ENCODE measurements at places on chromosomes 4 and X.
A peak's percentile ranks its signal among the peaks of the same experiment; 100 is the strongest.

DNA sequence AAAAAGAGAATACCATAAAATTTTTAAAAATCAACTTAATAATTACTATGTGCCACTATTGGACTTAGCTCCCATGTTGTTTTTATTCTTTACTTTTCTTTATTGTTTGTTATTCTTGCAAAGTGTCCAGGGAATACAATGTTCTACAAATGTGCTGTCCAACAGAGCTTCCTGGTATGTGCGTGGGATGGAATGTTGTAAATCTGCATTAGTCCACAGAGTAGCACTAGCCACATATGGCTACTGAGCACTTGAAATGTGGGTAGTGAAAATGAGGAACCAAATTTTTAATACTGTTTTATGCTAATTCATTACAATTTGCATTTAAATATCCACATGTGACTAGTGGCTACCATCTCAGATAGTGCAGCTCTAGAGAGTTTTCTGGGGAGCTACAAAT, 14.3 kb upstream of the CORIN start:
- no peak for DNase-seq

GRCh38 chr4:6724421-6725111, 8.6 kb downstream of the BLOC1S4 start:
- DNase-seq = no peak

DNA sequence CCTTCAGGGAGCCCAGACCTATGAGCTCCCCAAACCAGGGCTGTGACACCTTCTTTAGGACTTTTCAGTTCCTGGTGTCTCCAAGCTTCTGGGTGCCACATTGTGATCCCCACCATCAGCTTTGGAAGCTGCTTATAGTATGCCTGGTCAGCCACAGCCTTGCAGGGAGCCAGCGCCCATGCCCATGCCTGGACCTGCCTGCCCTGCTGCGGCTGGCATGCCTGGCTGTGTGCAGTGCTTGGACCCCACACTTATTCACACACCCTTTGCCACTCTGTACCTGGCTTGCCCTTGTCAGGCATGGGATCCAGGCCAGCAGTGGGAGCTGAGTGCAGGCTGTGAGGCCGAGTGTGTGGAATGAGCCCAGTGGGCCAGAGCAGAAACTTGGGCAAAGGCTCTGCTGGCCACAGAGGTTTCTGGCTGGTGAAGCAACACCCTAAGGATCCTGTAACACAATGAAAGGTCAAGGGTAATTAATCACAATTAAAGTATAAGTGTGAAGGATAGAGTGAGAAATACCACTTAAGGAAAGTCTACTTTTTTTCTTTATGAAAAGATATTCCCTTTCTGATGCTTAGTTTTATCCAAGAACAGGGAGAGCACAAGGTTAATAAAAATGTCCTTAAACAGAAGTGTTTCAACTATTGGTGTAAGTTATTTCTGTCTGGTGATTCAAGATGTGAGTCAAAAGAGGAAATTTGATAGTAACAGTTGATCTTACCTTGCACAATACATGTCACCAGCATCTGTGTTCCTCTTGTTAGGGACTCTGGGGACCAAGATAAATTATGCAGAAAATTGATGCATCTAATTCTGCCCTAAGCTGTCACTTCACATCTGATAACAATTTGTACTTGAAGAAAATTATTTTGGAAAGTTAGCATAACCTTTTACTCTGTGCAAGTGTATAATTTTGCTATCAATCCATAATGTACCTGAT, 161.8 kb downstream of the FAM47A start:
- DNase-seq = no peak

DNA sequence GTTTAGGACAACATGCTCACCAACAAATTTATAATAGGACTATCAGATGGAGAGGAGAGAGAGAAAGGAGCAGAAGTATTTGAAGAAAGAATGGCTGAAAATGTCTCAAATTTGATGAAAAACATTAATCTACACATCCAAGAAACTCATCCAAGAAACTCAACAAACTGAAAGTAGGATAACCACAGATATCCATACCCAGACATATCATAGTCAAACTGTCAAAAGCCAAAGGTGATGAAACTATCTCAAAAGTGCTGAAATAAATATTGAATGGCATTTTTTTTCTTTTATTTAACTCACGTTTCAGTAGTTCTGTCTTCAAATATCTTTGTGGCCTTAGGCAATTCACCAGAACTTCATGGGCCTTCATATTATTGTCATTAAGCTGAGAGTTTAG, 116.2 kb downstream of the TBC1D19 start:
- DNase-seq = no peak

GRCh38 chrX:24301060-24301459, 12.8 kb downstream of the SUPT20HL2 start:
- no peak for DNase-seq

GRCh38 chr4:106676173-106676921, 307.8 kb upstream of the GIMD1 start:
- no peak for DNase-seq

DNA sequence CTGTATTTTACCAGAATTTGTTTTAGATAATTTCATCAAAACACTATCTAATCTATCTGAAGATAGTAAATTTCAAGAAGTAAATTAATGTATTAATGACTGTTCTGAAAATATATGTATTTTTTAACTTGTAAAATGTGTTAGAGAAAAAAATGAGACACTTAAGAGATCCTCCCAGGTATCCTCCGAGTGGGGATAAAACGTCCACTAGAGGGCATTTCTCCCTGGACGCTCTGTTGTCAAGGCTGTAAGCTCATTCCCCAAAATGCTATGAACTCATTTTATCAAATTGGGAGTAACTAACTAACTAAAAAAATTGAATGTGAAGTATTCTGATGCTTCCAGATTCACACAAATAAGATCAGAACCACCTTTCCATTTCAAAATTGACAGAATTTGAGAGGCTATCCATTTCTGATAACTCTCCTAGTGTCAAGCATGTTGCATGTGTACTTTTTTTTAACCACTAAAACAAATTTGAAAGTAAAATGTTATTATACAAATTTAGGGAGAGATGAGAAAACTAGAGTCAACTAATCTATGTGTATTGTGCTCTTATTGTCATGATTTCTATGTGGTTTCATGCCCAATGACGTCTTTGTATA, 337.3 kb upstream of the HS3ST1 start:
- peak; percentile 34 for DNase-seq

GRCh38 chrX:21838937-21839333, 482 bp upstream of the MBTPS2 start:
- peak; percentile 39 for DNase-seq

- DNase-seq = no peak
Measured at GRCh38 chr4:172018358-172018757, 205.2 kb downstream of the GALNTL6 start.

DNA sequence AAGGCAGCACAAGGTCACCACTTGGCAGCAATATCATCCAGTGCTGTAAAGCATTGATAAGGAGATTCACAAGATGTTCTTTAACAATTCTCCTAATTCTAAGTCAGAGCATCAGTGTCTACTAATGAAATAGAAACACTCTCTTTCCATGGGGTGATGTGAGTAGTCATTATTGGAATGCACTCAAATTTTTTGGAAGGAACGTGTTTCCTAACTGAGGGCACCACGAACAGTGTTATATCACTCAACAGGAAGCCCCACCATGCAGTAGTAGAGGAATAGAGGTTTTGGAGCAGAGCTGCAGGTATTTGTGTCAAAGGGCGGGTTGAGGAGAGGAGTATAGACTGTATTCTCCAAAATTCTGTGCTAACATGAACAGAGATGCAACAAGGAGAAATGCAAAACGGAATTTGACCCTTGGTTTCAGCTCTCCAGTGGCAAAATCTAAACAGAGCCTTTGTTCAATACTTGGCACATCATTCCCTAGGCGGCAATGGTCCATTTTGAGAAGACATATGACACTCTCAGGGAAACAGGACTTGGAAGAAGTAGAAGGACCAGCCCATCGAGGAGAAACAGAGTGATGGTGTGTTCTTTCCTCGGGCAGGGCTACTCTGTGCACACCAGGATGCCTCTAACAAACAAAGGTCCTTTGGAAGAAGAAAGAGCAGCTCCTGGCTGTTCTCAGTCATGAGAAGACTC, 98.9 kb downstream of the CPEB2 start:
- DNase-seq = no peak

- no peak for DNase-seq
Measured at GRCh38 chr4:138609943-138610350, 367.8 kb upstream of the SLC7A11 start.

- no peak for DNase-seq
Measured at GRCh38 chrX:119885554-119886428, 9.9 kb upstream of the AKAP14 start.

GRCh38 chr4:84529169-84529751, 30.2 kb upstream of the NKX6-1 start:
- peak; percentile 57 for DNase-seq

DNA sequence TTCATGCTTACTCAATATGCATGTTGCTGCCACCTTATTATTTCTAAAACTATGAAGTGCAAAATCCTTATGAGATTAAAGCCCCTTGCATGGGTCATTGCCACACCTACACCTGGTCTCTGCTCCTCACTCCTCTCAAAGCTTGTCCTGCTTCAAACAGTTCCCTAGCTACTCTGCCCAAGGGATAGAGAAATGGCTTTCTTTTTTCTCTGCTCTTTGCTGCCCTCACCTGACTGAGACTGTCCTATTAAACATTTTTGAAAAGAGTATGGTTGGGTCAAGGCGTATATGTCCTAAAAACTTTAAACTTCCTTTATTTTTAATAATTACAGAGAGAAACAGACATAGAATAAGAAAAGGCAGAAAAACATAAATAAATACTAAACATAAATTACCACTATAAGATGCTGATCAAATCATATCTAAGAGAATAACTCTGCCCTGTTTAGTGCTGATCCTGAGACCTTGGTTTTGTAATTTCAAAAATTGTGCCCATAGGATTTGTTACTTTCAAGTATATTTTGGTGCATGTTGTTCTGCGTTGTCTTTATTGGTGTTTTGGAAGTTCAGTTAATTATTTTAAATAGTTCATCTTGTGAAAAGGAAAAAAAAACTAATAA, 704.9 kb upstream of the PABPC4L start:
- DNase-seq = peak; percentile 13

GRCh38 chrX:20063153-20063552, 53.6 kb downstream of the MAP7D2 start:
- no peak for DNase-seq

GRCh38 chr4:160562661-160563060, 1459.8 kb downstream of the RAPGEF2 start:
- no peak for DNase-seq

DNA sequence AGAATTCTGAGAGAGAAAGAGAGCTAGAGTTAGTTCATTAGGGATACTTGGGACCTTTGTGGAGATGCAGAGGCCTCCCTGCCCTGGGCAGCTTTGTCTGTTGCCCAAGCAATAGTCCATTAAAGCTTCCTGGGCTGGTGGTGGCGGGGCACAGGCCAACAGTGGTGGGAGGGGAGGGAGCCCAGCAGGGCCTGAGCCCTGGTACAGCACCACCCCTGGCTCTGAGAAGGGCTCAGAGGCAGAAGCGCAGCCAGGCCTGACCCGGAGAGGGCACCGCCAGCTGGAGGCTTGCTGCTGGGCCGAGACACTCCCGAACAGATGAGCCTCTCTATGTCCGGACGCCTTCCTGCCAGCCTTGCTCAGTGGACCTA, 65.3 kb downstream of the EFNB1 start:
- no peak for DNase-seq

- peak; percentile 57 for DNase-seq
Measured at GRCh38 chr4:173529477-173530325, at the start of gene HAND2. Gene HAND2, minus strand, starts transcription at chr4:173530229. Its CDS starts 940 bp downstream, at chr4:173529289.

DNA sequence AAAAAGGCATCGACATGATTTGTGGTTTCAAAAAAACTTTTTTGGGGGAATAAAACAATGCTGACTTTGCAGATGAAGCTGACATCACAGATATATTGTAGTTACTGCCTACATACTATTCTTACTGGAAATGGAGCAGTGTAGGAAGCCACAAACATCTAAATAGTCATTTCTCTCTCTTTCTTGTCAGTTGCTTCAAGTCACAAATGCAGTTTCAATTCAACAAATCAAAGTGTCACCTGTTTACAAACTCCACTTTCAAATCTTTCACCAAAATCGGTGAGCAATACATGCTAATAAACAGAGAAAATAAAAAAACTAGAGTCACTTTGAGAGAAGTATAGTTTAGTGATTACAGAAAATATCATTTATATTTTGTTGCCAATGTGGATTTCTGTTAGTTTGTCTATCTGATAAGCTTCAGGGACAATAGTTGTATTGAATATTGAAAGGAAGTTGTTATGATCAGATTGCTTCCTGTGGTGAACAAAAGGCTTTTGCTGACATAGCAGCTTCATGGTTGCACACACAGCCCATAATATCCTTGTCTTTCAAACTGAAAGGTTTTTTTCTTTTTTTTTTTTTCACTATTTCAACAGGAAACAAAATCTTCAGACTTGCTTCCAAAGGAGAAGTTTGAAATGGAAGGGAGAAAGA, 49.7 kb upstream of the PTPN13 start:
- DNase-seq = no peak

GRCh38 chr4:153534792-153535629, 68.9 kb downstream of the TMEM131L start:
- no peak for DNase-seq

DNA sequence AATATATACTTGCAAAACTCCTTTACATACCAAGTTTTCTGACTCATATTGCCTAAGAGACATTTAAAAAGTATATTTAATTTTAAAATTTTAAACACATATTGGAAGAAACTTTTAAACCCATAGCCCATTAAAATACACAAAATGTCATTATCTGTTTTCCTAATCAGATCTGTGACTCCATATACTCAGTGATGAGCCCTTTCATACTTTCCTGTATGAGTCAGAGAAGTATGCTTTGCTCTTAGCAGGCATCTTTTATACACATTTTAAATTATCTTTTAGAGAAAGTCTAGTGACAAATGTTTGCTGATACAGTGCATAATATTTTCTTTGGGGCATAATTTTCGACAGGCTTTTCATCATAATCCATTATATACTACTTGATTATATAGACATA, 26.4 kb downstream of the SPIN3 start:
- DNase-seq = no peak

DNA sequence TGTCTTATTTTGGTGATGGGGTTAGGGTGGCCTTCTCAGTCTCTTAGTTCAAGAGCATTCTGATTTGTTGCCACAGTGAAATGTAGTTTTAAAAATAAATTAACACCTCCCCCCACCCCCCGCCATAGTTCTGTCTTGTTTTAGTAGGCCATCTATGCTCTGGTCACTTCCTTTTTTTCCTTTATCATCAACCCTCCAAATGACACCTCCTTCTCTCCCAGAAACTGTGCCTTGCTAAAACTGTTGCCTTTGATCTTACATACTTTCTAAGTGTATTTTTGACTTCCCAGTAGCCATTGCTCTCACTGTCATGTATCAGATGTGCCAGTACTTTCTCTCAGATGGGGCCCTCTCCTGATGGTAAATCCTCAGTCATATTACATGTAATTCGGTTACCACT, 14.5 kb upstream of the NDUFC1 start:
- no peak for DNase-seq

GRCh38 chr4:176436293-176436973, 116.7 kb downstream of the SPCS3 start:
- DNase-seq = no peak

GRCh38 chr4:112002248-112002661, 143.0 kb upstream of the FAM241A start:
- DNase-seq = no peak
